COLO829 (cell line): ENCODE measurements at places on chromosomes 13 and 19.

GRCh38 chr19:42076380-42076944 is 496 bp downstream of the ZNF574 start:
- DNase-seq = no peak

- no peak for DNase-seq
These were observed 157.6 kb downstream of the FOXO1 start for GRCh38 chr13:40508767-40509342.

GRCh38 chr13:23436680-23437079 is 3.2 kb upstream of the SACS start:
- no peak for DNase-seq

- no peak for DNase-seq
These were observed 2.4 kb upstream of the SIX5 start for GRCh38 chr19:45771311-45771933.

DNA sequence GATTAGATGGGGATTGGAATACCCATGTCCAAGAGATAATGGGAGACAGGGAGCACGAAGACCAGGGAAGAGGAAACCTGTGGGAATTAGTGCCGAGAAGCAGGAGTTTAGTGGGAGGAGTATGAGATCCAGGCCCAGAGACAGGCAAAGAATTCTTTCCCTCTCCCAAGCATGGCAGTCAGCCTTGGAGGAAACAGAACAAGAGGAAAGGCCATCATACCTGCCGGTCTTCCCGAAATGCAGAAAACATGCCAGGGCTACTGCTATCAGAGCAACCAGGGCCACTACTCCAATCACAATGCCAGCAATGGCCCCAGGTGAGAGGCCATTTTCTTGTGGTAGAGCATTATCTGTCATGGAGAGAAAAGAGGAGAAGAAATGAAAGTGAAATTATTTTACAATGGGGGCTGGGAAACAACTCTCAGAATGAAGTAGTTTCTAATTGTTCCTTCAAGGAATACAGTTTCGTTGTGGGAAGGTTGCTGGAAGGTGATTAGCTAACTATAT is 16.1 kb downstream of the CEACAM1 start:
- DNase-seq = no peak

GRCh38 chr19:41958367-41959055 is 610 bp downstream of the RABAC1 start:
- peak; percentile 53 for DNase-seq

DNA sequence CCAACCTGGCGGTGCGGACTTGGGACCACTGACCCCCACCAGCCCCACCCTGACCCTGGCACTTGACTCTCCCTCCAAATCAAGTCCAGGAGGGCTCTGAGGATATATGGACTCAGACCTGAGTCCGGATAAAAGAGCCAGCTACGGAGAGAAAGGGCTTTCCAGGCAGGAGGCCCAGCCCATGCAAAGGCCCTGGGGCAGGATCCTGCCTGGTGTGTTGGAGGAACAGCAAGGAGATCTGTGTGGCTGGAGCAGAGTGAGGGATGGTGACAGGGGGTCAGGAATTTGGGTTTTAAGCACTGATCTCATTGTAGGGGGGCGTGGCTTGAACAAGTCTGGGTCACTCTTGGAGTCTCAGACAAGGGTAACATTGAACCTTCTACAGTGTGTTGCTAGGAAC is 474 bp upstream of the ZNRF4 start:
- no peak for DNase-seq

- no peak for DNase-seq
These were observed 51.3 kb downstream of the TEX29 start for GRCh38 chr13:111371720-111372119.

DNA sequence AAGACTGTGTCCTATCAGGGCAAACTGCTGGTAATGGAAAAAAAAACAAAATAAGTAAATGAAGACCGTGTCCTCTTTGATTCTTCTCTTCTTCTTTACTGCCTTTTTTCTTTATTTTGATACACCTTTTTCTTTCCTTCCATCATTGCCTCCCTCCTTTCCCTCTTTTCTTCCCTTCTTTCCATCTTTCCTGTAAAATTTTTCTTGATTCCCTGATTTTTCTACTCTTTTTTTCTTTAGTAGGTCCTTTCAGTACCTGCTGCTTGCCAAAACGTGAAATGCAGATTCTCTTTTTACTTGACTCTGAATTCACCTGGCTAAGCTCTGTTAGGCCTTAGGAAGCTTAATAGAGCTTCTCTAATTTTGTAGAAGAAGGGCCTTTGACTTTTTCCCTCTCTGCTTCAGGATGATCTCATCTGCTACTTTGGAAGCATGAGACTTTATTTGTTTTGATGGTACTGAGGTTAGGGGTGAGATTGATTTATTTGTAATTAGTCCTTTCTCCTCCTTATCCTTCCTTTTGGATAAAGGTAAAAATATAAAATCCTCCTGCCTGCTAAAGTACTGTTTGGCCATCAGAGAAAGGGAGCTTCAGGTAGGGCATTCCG is 19.2 kb downstream of the LSM14A start:
- no peak for DNase-seq

GRCh38 chr19:9875031-9875627 is 40.0 kb downstream of the PIN1 start:
- DNase-seq = no peak

GRCh38 chr19:50266896-50267295 is 62.3 kb downstream of the KCNC3 start:
- DNase-seq = no peak

- DNase-seq = no peak
These were observed 1.1 kb downstream of the CLN5 start for GRCh38 chr13:76993021-76993420.

- peak; percentile 62 for DNase-seq
These were observed 342.6 kb downstream of the MZT1 start for GRCh38 chr13:72384879-72385278.

DNA sequence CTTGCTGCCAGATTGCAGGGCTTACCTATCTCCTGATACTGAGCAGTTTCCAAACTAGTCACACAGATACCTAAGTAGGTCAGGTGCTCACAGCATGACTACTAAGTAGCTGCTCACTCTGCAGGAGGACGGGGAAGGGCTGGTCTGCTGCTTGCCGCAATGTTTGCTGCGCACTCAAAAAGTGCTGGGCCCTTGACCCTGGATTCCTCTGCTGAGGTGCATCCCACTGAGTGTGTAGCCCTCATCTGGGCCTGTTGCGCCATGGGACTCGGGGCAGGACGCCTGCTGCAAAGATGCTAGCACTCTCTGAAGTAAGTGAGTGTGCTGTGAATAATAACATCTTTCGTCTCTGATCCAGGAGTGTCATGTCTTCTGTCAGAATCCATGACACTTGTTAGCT is 59.2 kb upstream of the MEDAG start:
- no peak for DNase-seq

- no peak for DNase-seq
These were observed 1.2 kb upstream of the KCNA7 start for GRCh38 chr19:49073514-49074378.

DNA sequence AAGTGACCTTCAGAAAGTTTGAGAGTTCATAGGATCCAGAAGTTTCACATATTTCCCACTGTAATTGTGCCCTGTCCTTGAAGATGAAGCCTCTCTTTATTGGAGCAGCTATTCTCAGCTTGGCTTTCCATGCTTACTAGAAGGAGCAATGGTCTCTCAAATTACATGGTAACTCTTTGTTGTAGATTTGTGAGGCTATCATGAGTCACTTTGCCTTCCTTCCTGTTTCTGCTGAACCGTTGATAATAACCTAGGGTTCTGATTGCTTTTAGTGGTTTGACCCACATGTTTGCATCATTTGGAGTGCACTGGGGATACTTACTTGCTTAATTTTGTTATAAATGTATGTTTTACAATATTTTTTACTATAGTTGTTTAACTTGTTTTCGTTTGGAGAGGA is 772.9 kb upstream of the SLITRK6 start:
- peak; percentile 51 for DNase-seq

DNA sequence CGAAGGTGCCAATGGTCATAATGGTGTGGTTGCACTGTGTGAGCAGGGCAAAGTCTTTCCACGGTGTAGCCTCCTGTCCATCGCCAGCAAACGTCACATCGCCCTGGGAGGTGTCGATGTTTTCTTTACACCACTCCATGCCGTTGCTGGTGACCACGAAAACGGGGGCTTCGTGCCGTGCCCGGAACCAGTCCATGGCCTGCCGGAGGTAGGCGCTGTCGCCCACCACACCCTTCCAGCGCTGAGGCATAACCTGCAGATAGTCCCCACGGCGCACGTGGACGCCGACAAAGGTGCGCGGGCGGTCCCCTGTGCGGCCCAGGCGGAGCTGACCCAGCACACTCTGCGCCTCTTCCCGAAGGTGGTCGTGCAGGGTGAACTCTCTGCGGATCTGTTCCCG is 2.1 kb downstream of the FUT1 start:
- DNase-seq = no peak

DNA sequence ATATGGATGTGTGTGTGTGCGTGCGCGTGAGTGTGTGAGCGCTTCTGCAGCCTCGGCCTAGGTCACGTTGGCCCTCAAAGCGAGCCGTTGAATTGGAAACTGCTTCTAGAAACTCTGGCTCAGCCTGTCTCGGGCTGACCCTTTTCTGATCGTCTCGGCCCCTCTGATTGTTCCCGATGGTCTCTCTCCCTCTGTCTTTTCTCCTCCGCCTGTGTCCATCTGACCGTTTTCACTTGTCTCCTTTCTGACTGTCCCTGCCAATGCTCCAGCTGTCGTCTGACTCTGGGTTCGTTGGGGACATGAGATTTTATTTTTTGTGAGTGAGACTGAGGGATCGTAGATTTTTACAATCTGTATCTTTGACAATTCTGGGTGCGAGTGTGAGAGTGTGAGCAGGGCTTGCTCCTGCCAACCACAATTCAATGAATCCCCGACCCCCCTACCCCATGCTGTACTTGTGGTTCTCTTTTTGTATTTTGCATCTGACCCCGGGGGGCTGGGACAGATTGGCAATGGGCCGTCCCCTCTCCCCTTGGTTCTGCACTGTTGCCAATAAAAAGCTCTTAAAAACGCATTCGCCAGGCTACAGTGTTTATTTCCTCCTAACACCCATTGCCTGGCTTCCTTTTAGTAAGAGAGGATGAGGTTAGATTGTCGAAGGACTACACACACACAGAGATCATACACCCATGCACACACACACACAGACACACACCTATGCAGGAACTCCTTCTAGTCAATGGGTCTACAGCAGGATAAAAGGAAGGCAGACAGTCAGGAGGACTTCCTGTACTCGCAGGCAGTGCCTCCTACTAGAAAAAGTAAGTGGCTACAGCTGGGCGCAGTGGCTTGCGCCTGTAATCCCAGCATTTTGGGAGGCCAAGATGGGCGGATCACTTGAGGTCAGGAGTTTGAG is 7.1 kb downstream of the FOSB start:
- no peak for DNase-seq

GRCh38 chr19:2309734-2310362 is 1.9 kb upstream of the LINGO3 start:
- no peak for DNase-seq

DNA sequence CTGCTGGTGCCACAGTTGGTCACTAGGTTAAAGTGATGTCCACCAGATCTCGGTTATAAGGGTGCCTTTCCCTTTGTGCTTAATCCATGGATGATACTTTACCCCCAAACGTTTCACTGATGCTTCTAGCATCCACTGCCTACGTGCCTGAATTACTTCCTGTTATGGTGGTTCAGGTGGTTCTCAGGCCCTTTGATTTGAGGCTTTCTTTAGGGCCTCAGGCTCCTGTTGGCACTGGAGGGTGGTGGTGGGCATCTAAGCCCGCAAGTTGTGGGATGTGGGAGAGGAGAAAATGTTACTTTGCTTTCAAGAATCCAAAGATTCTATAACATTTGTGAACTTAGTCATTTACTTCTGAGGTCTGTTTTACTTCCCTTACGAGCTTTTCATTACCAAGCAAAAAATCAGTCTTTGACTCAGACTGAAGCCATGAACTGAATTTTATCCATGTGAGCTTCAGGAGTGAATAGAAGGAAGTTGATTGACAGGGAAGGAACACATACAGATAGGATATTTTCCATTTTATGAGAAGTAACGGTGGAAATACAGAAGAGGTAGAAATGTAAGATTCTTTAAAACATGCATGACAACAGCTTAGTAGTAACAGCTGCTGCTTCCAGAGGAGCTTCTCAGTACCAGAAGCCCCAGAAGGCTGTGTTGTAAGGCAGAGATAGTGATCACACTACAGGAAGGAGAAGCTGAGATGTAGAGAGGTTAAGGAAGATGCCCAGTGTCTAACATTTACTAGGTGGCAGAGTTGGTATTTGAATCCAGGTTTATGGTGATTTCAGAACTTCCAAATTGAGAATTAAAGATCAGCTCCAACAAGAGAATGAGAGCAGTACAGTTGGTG is 65.0 kb downstream of the ARHGEF7 start:
- no peak for DNase-seq

DNA sequence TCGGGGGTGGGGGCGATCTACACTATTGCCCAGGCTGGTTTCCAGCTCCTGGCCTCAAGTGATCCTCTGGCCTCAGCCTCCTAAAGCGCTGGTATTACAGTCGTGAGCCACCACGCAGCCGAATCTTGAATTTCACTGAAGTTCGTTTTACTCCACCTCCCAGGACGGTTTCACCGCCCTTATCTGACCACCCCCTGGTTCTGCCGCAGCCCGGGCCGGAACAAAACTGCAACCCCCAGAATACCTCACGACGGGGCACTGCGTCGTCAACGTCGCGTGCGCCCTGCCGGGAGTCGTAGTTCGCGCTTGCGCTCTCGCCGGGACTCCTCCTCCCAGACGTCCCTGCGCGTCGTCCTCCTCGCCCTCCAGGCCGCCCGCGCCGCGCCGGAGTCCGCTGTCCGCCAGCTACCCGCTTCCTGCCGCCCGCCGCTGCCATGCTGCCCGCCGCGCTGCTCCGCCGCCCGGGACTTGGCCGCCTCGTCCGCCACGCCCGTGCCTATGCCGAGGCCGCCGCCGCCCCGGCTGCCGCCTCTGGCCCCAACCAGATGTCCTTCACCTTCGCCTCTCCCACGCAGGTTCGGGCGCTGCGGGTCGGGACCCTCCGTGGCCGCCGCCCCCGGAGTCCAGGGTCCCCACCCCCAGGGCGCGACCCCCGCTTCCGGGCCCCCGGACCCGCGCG is at the start of gene ATP5F1D:
Gene ATP5F1D, plus strand, starts transcription at position 335 of the 679 bp plus-strand sequence. Its CDS starts 100 bp downstream, at position 435.
- DNase-seq = peak; percentile 96

DNA sequence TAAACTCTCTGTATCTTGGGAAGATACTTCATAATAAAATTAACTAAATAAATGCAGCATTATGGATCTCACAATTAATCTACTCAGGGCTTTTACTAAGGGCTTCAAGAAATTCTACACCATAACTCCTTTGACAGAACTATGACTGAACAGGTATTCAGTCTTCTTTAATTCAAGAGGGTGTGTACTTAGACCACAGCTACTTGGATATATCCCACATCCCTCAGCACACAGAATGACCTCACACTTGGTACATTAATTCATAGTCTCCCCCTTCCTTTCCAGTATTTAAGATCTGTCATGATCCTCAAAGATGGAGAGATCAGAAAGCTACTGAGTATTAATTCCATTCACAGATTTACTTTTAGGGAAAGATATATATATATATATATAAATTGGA is 11.6 kb downstream of the DIAPH3 start:
- no peak for DNase-seq

DNA sequence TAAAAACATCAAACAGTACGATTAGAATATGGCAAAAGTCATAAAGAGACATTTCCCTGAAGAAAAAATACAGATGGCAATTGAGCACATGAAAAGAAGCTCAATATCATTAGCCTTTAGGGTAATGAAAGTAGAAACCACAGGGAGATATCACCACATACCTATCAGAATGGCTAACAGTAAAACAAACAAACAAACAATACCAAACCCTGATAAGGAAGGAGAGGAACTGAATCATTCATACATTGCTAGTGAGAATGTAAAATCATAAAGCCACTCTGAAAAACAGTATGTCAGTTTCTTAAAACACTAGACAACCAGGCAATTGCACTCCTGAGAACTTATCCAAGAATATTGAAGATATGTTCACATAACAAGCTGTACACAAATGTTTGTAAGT is 1342.5 kb upstream of the SLC10A2 start:
- no peak for DNase-seq

- no peak for DNase-seq
These were observed 84.0 kb downstream of the ALOX5AP start for GRCh38 chr13:30819136-30819888.
